ENCODE measurements at places on chromosomes 6 and 20.

DNA sequence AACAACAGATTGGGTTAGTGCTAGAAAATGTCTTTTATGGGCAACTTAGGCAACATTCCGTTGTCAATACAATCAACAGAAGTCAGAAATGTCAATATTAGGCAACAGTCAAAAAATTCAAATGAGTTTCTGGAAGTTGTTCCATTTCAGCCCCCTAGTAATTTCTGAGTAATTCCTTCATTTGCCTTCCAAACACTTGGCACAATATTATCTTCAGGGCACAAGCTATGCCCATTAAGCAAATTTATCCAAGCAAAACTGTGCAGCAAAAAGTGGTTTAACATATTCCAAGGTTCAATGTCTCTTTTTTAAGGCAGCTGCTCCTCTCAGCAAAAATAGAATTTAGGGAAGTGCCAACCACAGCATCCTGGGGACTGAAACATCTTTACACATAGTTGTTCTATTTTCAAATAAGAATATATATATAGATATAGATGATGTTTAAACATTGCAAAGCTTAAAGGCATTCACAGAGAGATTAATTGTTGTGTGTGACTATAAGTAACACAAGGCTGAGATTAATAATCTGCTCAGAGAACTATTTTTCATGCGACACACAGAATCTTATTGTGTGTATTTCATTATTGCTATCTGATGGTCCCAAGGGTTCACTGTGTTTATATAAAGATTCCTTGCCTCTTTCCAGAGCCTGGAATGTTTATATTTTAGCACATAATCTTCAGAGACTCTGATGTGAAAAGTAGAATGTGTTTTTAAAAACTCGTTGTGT, 75.2 kb upstream of the ADTRP start:
- DNase-seq = no peak

- no peak for DNase-seq
Measured at GRCh38 chr6:134170844-134171243, 118.4 kb upstream of the SLC2A12 start.

GRCh38 chr6:137806914-137807682, 60.0 kb upstream of the TNFAIP3 start:
- DNase-seq = no peak

- DNase-seq = no peak
Measured at GRCh38 chr6:169692516-169692915, 9.3 kb downstream of the WDR27 start.

- DNase-seq = no peak
Measured at GRCh38 chr6:47146431-47147174, 104.5 kb upstream of the ADGRF1 start.

DNA sequence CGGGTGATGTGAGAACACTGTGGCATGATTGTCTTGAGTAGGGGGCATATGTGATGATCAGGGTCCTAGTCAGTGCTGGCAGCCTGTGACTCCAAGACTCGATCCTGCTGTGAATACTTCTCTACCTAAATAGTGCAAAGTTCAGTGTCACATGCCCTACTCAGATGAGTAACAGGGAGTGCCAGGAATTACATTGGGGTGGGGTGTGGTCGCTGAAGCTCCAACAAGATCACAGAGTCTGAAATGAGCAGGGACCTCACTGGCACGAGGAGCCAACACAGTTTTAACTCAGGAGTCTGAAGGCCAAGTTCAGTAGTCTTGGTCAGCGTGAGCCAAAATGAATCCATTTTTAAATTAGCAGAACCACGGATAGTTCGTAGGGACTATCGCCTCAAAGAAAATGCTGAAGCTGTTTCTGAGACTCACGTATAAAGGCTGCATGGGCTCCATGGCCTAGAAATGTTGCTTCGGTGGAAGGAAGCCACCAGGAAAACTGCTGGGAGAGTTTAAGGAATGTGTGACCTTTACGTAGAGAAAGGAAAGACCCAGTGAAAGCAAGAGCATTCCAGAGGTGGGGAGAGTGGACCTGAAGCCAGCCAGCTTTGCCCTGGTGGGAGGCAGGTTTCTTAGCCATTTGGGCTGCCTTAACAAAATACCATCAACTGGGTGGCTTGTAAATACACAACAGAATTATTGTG, 72.2 kb downstream of the RPP40 start:
- no peak for DNase-seq

DNA sequence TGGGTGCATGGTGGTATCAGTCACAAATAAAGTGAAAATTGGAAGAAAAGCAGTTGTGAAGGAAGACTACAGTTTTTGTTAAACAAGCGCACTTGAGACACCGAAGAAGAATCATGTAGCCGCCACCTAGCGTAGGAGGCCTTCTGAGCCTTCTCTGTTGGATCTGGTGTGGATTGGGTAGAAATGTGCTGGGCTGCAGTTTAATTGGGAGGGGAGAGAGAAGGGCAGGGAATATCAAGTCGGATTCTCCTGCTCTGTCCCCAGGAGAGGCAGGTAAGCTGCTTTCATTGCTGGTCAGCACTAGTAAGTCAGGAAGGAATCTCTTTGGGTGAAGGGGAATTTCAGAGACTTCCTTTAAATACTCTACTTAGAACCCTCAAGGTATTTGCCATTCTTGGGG, 1.2 kb upstream of the FABP7 start:
- DNase-seq = no peak

DNA sequence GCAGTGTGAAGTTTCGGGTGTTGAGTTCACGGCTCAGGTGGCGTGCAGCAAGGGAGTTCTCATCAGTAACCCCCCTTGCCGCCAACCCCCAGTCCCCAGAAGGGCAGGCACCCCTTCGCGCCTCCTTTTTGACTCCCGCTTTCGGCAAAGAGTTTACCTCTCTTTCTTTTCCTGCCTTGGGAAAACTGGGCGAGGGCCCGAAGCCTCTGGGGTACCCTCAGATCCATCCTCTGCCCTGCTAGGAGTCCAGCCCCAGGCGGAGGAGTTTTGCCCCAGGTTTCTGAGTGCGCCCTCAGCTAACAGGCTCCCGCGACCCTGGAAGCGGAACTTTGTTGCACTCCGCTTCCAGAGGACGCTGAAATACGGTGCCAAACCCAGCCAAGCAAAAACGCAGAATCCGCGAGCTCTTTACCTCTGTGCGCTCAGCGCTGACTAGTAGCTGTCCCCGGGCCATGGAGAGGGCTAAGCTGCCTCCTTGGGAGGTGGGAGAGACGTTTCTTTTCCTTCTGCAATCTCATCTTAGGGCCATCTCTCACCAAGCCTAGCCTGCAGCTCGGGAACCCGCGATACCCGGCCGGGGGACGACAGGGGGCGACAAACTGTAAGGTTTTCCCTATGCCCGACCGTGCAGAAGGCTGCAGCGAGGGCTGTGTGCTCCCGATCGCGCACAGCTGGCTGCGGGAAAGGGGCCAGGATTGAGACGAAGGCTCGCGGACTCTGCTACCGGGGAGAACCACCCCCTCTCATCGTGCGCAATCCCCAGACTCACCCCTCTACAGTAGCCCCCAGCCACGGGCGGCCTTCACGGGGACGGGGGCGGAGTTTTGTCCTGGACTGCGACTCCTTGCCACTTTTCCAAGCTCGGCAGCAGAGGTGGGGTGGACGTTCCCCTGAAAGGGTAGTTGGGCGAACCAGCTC, 2.7 kb upstream of the PAX1 start:
- DNase-seq = no peak

DNA sequence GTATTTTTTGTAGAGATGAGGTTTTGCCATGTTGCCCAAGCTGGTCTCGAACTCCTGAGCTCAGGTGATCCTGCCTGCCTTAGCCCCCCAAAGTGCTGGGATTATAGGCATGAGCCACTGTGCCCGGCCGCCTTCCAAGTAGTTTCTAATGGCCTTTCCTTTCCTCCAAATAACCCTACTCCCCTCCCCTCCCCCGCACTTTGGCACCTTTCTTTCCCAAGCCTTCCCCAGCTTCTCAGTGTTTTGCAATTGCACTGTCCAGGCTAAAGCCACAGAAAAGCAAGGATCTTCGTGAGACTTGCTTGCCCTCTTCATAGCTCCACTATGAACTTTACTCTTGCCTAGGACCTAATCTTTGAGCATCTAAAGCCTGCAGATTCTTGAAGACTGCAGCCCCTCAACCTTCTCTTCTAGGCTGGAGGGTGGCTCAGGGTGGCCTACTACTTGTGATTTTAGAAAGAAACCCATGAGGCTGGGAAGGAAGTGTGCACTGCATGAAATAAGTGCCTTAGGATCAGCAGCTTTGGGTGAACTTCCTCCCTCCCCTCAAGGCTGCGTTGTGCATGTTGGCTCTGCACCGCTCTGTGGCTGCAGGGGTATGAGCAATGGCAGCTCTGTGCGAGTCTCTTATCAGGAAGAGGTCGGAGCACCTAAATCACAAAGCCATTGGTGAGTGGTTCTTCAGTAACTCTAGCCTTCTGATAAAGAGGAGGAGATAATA, 152.4 kb upstream of the SNX9 start:
- DNase-seq = no peak

DNA sequence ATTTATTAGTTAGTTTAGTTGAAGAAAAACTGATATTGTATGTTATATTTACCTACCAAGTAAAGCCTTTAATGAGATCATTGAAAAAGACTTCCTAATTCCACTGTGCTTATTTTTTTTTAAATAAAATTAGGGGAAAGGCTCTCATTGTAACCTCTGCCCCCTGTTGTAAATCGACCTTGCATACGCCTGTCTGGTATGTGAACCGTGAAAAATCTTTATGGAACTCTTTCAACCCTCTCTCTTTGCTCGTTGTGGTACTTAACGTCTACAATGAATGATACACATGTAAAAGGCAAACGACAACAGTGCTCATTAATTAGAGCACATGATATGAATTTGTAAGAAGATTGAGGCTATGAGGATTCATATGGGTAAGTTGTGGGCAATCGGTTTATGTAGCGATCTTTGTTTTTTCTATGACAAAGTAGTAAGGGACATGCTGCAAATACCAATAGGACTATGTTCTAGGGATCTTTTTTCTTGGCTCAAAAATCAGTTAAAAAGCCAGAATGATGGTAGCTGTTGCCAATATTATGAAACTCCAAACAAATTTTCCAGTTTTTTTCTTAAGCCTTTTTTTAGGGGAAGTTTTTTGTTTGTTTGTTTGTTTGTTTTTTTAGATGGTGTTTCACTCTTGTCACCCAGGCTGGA, 119.0 kb upstream of the MCHR2 start:
- DNase-seq = no peak

- no peak for DNase-seq
Measured at GRCh38 chr6:29617782-29618554, 15.0 kb downstream of the GABBR1 start.

DNA sequence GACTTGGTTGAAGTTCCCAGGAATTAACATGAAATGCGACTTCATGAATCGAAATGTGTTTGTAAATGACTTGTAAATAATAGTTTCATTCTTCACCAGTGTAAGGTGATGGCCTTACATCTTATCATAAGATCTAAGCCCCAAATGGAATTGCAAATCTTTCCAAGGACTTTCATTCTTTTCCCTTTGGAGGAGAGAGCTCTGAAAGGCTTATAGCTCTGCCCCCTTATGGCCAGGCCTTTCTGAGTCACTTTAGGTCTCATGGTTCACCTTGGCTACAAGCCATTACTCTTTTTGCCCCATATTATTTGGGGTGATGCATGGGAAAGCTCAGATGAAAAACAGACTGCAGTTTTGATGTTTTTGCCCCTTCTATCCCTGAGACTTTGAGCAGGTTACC, 209.1 kb upstream of the BMP2 start:
- no peak for DNase-seq

DNA sequence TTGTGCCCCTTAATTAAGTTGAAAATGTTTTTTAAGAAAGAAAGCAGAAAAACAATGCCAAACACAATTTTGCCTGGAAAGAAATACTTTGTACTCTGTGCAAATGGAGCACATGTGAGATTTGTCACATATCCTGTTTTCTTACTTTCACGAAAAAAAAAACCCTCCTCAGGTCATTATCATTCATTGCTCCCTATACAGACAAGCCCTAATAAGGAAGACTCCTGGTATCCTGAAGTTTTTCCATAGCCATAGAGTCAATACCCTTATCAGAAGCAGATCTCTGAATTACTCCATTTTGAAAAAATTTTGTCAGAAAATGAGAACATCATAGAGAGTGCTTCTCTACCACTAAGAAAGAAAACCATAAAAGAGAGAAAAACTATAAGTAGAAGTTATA, 14.0 kb upstream of the NT5E start:
- DNase-seq = no peak

DNA sequence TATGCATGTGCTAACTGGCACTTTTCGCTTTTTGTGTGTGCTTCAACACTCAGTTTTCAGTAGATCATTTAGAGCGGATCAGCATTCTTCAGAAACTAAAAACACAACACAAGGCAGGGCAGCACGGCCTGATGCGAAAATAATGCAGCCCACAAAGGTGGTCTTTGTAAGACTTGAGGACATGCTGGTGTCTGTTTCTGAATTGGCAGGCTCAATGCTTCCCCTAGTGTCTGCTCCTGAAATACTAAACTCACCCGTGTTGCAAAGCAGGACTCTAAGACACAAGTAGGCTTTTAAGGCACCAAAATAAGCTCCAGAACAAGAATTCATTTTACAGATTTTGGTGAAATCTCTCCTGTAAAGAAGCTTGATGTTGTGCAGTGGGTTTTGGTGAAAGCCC, 676.5 kb downstream of the TENT5A start:
- no peak for DNase-seq

- DNase-seq = no peak
Measured at GRCh38 chr6:28807682-28808280, 116.0 kb downstream of the TRIM27 start.

DNA sequence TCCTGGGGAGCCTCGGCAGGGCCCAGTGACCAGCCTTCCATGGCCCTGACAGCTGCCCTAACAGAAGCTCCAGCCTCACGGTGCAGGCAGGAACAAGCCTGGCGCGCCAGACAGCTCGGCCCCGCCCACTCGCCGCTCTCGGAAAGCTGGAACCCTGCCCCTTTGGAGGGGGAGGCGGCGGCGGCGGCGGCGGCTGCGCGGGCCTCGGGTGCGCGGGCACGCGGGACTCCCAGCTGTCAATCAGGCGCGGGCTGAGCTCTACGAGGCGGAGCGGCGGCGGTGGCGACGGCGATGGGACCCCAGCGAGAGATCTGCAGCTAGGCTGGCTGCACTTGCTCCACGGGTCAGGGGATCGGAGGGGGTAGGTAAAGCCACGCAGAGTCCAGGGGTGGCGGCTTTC, at the start of gene NRSN1:
TSS of gene NRSN1 (plus strand) at position 236 of the 400 bp plus-strand sequence. CDS start 8,113 bp downstream, outside the sequence.
- DNase-seq = peak; percentile 23

DNA sequence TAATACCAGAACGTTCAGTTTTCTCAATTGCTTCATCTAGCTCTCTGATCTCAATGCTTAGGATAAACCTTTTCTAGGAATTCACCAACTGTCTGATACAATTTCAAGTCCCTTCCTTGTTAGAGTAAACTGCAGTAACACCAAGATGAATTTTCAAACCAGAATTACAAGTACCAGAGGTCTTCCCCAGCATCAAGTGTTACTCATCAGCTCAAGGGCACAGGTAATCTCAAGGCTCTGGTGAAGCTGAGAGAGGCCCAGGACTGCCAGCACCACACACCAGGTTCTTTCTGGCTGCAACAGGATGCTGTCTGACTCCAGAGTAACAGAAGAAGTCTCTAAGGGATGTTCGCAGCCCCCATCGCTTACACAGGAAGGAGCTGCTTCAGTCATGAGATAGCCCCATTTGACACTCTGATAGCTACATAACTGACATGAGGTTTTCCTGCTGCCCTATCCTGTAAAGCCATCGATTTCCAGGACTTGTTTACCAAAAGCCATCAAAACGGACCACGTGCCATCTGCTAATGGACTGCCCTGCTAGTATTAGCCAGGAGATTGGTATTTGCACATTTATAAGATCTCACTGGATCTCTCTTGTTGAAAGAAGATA, 549.4 kb downstream of the UTRN start:
- no peak for DNase-seq

Data from NCI-H1436 treated with DMSO at 0.1 percent for 48 hours (cell line).